T-cell (primary cell): ENCODE measurements at places on chromosomes 16 and 17.

DNA sequence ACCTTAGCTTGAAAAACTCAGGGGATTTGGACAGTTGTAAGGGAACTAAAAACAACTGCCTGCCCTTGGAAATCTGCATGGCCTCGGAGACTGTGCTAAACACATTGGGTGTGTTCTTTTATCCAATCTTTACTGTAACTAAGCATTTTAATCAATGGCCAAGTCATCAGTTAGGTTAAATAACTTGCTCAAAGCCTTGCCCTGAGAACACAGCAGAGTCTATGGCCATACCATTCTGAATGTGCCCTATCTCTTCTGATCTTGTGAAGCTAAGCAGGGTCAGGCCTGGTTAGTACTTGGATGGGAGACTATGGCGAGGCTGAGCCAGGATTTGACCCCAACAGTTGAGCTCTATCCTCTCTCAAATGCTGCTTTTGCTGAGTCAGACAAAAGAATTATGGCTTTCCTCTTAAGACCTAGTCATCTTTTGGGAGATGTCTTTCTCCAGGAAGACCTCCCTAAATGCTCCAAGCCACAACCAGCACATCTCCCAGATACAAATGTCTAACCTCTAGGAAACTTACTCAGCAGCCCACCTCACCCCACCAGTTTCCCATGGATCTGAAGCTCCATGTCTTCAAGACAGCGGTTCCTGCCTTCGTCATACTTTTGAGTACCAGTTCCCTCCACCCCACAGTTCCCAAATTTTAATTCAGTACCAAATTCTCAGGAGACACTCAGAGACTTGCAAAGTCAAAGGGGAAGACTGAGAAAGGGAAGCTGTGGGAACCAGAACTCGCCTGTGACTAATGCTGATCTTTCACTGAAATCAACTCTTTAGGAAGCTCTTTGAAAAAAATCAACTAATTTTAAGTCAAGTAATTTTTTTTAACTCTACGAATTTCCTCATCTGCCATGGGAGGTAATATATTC lies 336.1 kb downstream of the MAF start:
- no peak for DNase-seq

- no peak for DNase-seq
Observed at GRCh38 chr16:80652441-80652840, 111.6 kb downstream of the DYNLRB2 start.

- DNase-seq, result no peak
Observed at GRCh38 chr17:76868669-76869495, 678 bp downstream of the MGAT5B start.

DNA sequence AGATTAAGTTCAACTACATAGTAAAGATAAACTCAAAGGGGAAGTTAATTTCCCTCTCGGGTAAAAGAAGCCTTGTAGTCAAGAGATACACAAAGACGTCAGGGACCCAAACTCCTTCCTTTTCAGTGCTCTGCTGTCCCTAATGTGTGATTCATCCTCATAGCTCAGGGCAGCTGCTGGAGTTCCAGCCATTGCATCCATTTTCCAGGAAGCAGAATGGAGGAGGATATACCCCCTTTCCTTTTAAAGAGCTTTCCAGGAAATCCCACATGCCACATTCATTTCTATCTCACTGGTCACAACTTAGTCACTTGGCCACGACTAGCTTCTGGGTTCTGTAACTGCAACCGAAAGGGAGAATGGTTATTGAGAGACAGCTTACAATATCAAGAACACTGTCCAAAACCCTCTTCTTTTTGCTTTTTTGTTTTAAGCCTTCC lies 95.3 kb downstream of the SOCS1 start:
- DNase-seq, result no peak

- DNase-seq, result no peak
Observed at GRCh38 chr17:49362723-49363117, 670 bp upstream of the ZNF652 start.

GRCh38 chr17:28643983-28644786 lies 773 bp downstream of the BLTP2 start:
- no peak for DNase-seq

DNA sequence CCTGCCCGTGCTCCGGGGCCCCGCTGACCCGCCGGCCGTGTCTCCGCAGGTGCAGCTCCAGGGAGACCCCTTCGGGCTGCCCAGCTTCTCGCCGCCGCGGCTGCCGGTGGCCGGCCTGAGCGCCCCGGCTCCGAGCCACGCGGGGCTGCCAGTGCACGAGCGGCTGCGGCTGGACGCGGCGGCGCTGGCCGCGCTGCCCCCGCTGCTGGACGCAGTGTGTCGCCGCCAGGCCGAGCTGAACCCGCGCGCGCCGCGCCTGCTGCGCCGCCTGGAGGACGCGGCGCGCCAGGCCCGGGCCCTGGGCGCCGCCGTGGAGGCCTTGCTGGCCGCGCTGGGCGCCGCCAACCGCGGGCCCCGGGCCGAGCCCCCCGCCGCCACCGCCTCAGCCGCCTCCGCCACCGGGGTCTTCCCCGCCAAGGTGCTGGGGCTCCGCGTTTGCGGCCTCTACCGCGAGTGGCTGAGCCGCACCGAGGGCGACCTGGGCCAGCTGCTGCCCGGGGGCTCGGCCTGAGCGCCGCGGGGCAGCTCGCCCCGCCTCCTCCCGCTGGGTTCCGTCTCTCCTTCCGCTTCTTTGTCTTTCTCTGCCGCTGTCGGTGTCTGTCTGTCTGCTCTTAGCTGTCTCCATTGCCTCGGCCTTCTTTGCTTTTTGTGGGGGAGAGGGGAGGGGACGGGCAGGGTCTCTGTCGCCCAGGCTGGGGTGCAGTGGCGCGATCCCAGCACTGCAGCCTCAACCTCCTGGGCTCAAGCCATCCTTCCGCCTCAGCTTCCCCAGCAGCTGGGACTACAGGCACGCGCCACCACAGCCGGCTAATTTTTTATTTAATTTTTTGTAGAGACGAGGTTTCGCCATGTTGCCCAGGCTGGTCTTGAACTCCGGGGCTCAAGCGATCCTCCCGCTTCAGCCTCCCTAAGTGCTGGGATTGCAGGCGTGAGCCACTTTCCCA lies 5.9 kb downstream of the CTF1 start:
- DNase-seq, result peak; percentile 59

- DNase-seq, result no peak
Observed at GRCh38 chr16:57479976-57480753, 6.1 kb downstream of the DOK4 start.

DNA sequence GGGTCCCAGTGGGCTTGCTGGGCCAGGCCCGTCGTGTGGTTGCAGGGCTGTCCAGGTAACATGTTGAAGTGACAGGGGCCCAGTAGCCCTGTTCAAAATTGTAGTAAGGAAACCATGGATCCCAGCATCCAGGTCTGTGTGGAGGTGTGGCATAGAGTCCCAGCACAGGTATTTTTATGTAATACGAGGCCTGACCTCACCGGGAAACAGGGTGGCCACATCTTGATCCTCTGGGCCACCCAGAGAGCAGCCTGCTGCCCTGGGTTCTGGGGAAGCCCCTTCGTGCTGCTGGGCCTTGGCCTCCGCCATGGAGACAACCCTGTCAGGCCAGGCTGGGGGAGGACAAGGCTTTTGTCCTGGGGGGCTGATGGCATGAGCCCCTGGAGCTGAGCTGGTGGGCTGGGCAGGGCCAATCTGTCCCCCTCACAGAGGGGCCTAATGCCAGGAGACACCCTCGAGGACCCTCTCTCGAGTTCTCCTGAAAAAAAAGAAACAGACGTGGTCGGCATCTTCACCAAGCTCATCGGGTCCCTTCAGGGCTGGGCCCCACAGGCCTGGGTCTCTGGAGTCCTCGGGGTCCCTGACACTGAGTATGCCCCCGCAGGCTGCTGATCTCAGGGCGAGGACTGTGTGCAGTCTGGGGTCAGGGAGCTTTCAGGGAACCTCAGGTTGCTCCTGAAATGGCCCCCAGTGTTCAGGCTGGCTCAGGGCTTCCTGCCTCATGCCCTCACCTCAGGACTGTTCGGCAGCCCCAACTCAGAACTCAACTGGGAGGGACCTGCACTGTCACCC lies 47.8 kb downstream of the TNFRSF13B start:
- DNase-seq, result no peak

DNA sequence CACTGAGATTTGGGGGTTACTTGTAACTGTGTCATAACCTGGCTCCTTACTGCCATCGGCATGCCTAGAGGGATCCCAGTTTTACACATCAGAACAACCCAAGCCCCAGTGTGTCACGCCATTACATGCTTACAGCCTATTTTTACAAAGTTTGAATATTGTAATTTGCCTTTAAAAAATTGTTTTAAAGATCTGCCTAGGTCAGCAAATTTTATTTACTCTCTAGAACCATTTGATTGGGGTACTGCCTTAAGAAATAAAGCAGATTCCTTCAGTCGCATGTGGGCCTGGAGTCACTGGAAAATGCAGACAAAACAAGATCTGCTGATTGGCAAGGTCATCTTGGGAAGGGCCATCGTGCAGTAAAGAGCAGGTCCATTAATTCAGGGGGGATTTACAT lies 566.9 kb downstream of the WWOX start:
- no peak for DNase-seq

DNA sequence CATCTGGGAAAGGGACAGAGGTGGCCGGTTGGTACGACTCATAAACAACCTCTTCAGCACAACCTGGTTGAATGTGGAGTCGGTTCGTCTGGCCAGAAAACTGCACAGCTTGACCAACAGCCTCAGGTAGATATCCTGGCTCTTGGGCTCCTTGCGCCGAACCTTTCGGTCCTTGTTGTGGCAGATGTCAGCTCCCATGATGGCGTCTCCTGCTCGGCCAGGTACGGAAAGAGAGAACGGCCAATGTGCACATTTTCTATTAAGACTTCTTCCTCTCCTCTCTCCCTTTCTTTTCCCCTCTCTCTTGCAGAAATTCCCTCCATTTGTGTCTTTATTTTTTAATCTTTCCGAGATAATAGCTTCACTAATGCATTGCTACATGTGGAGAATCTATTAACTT lies 41.8 kb upstream of the CNTNAP4 start:
- no peak for DNase-seq

DNA sequence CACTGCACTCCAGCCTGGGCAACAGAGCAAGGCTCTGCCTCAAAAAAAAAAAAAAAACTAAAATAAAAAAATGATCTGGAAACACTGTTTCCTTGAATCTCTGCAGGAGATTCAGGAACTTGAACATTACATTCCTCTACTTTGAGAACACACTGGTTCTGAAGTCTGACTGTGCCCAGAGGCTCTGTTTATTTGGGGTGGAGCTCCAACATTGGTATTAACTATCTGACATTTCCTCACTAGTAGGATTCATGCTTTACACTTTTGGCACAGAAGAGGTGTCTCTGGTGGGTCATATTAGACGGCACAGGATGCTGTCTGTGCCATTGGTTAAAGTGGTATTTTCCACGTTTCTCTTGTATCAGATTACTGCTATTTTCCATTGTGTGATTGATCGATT lies 10.4 kb downstream of the SULT1A2 start:
- no peak for DNase-seq

DNA sequence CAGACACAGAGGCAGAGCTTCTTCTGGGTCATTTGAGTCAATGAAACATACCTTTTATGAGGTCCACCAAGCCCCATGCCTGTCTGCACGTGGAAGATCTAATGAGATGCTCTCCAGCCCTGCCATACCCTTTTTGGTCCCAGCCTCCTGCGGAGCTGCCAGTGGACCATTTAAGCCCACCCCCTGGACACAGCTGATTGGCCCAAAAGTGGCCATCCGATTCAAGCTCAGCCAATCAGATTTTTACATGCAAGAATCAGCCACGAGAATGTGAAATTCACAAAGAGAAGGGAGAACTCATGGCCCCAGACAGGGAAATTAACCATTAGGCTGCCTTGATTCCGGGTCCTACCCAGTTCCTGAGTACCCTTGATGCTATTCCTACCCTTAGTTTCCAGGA lies 231.0 kb upstream of the EEF2KMT start:
- no peak for DNase-seq

- no peak for DNase-seq
Observed at GRCh38 chr16:89907055-89907814, 11.4 kb upstream of the MC1R start.

DNA sequence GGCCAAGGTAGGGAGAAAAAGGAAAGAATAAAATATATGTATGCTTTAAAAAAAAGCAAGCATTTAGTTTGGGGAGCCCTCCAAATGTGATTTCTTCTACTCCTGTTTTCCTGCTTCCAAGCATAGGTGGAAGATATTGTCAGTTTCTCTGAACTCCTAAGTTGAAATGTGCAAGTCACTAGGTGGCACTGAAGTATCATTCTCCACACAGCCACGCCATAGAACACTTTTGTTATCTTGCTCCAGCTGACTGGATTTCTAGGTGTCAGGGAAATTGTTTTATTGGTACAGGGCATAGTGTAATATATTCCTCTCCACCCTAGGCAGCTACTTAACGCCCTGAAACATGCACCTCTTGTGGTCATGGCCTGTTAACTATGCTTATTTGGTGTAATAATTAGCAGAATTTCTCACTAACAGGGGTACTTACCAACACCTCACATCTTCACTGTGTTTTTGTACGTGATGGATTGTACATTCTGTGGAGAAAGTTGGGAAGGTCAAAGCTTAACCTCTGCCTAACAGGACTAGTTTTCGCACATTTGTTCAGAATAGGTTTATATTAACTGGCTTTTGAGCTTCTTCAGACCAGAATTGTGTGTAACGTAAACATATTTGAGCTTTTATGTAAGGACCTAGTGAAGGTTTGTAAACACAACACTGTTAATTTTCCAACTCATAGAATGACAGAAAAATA lies 69.3 kb downstream of the FTO start:
- no peak for DNase-seq

- no peak for DNase-seq
Observed at GRCh38 chr16:49739381-49739780, 116.5 kb downstream of the ZNF423 start.

DNA sequence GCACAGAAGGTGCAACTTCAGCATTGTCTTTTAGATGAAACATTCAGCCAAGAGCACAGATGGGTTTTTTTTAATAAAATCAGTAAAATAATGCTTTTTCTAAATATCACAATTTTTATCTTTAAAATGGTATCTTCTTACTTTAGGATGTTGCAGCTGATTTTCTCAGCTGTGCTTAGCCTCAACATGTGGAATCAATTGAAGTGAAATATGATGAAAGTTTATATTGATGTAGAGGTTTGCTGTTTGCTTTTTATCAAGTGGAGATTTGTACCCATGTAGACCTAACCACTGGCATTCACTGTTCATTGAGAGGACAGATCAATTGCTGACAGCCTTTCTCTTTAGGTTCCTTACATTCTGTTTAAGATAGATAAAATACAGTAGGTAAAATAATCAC lies 107.8 kb downstream of the CYB561 start:
- DNase-seq, result no peak
